Glutamatergic neuron (in vitro differentiated cells): ENCODE measurements at places on chromosomes 16 and 17.

GRCh38 chr17:76973040-76973439 lies 104.8 kb downstream of the MGAT5B start:
- no peak for DNase-seq

GRCh38 chr16:74770831-74771526 lies 3.6 kb downstream of the FA2H start:
- no peak for DNase-seq

DNA sequence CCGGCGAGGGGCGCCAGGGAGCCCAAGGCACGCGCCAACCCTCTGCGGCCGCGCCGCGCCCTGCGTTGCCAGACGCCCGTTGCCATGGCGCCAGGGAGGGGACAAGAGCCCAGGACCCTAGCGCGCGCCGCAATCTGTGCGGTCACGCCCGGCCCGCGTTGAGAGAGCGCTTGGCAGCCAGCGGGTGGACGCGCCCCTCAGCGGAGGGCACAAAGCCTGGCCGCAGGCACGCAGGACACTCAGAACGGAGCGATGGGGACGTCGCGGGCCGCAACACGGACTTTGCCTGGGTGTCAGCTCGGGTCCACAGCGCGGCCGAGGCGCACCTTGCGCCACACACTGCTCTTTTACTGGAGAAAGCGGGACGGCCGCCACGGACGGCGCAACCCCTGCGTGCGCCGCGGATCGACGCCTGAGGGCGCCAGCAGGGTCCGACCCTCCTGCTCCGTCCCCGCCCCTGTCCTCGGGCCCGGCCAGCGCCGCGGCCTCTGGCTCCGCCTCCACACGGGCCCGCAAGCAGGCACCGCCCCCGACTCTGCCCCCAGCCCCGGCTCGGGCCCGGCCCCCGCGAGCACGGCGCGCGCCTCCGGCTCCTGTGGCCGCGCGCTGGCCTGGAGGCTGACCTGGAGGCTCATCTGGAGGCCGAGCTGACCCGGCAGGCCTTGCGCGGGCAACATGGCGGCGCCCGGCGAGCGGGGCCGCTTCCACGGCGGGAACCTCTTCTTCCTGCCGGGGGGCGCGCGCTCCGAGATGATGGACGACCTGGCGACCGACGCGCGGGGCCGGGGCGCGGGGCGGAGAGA lies at the start of gene GFER:
Gene GFER, plus strand, starts transcription at position 650 of the 803 bp plus-strand sequence. Its CDS starts 26 bp downstream, at position 676.
- peak; percentile 97 for DNase-seq

- DNase-seq: no peak
These were observed 15.4 kb downstream of the NAA60 start for GRCh38 chr16:3458852-3459361.

DNA sequence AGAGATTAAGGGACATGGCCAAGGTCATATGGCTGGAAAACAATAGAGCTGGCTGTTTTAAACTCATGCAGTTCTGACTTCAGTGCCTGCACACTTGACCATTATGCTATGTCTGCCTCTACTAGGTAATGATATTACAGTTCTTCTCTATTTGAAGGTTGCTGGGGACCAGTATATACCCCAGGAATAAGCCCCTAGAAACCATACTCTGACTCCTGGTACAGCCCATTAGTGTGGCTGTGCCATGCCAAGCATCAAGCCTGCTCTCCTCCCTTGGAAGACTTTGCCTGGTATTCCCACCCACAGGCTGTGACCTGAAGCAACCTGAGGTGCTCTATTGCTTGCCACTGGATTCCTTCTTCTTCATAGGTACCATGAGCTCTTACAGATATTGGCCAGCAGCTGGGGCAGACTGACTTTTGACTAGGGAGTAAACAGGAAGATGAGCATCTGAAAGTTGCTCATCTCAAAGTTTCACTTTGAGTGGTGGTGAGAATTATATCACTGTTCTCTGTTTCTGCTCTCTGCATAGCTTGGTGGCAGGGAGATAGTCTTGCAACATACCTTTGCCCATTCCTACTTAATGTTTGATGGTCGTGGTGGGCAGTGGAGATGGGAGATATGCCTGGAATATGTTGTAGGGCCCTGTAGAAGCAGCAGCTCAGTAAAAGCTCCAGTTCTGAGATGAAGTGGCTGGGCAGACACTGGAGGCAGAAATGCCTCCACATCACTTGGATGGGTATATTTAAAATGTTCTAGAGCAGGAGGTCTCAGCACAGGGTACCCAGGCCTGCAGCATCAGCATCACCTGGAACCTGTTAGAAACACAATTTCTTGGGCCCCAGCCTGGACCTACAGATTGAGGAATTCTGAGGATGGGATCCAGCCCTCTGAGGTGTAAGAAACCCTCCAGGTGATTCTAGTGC lies 274.7 kb downstream of the HS3ST4 start:
- DNase-seq: no peak
